Gastrocnemius medialis (tissue), 4 donors: ENCODE measurements at places on chromosomes 11 and 22. TPM values are rescaled to one million over a fixed set of nuclear protein-coding genes. Genes with fewer than 3 reads are reported as not detected.

- no peak for DNase-seq
- H3K27me3 ChIP-seq: no peaks in the 10 kb centered on the region
- no peaks in the 10 kb centered on the region for H3K4me1 ChIP-seq
- no peak overlapping the region for H3K27ac ChIP-seq
These were observed 43.5 kb downstream of the FANCF start for GRCh38 chr11:22582151-22582410.

GRCh38 chr11:8231979-8232378 lies 31.7 kb downstream of the LMO1 start:
- H3K4me3 ChIP-seq: no peak overlapping the region
- H3K4me1 ChIP-seq: peaks cover 5% of the 10 kb centered on the region
- no peaks in the 10 kb centered on the region for H3K36me3 ChIP-seq
- H3K27me3 ChIP-seq: no peaks in the 10 kb centered on the region

- DNase-seq: no peak
- no peaks in the 10 kb centered on the region for H3K36me3 ChIP-seq
- H3K4me3 ChIP-seq: no peak overlapping the region
These were observed 15.6 kb upstream of the ARHGEF17 start for GRCh38 chr11:73292525-73292894.

The PGA5 gene
- total RNA-seq: not detected

DNA sequence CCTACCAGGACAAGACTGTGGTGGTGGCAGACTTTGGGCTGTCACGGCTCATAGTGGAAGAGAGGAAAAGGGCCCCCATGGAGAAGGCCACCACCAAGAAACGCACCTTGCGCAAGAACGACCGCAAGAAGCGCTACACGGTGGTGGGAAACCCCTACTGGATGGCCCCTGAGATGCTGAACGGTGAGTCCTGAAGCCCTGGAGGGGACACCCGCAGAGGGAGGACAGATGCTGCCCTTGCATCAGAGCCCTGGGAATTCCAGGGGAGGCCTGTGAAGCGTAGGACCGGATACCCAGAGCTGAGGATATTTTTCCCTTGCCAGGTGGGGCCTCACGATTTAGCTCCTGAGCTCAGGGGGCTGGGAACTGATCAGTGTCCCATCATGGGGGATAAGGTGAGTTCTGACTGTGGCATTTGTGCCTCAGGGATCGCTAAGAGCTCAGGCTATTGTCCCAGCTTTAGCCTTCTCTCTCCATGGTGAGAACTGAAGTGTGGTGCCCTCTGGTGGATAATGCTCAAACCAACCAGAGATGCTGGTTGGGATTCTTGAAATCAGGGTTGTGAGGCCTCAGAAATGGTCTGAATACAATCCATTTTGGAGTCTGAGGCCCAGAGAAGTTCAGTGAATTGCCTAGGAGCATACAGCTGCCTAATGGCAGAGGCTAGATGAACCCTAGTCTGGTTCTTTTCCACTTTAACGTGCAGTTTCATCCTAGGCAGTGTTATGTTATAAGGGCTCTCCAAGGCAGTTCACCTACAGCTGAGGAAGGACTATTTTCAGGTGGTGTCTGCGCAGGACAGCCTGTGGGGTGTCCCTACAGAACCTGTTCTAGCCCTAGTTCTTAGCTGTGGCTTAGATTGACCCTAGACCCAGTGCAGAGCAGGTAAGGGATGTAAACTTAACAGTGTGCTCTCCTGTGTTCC lies 19.5 kb downstream of the PIK3IP1 start:
- H3K36me3 ChIP-seq: no peaks in the 10 kb centered on the region
- no peaks in the 10 kb centered on the region for H3K4me1 ChIP-seq
- H3K27ac ChIP-seq: no peak overlapping the region
- peak; percentile 29 for DNase-seq

The UBQLNL gene
- total RNA-seq: not detected

The CARD10 gene
- total RNA-seq: 3.2 TPM

- H3K4me3 ChIP-seq: no peak overlapping the region
- H3K27ac ChIP-seq: no peak overlapping the region
- no peaks in the 10 kb centered on the region for H3K36me3 ChIP-seq
These were observed 86.8 kb upstream of the TIMP3 start for GRCh38 chr22:32714458-32715430.

- H3K27me3 ChIP-seq: no peaks in the 10 kb centered on the region
- no peak overlapping the region for H3K27ac ChIP-seq
- H3K4me3 ChIP-seq: no peak overlapping the region
- no peaks in the 10 kb centered on the region for H3K36me3 ChIP-seq
These were observed 117.3 kb upstream of the GRK3 start for GRCh38 chr22:25447067-25447685.

The SCGB1C1 gene
- not detected for total RNA-seq

DNA sequence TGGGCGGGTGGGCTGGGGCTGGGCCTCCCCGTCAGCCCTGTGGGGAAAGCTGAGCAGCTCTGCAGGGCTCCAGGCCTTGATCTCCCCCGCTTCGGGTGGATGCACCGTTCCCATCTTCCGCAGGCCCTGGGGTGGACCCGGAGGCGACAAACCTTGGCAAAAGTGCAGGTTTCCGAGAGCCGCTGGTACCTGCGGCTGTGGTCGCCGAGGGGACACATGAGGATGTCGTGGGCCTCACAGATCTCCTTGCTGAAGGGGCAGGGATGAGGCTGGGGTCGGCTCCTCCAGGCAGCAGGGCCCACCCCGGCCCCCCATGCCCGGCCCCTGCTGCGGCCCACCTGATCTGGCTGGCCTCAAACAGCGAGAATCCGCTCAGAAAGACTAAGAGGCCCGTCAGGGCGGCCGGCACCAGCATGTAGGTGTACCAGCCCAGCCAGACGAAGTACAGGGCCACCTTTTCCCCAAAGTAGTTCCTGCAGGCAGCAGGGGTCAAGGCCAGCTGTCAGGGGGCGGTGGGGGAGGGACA lies 11.8 kb downstream of the ANO9 start:
- no peak overlapping the region for H3K4me3 ChIP-seq
- DNase-seq: no peak
- H3K36me3 ChIP-seq: no peaks in the 10 kb centered on the region

DNA sequence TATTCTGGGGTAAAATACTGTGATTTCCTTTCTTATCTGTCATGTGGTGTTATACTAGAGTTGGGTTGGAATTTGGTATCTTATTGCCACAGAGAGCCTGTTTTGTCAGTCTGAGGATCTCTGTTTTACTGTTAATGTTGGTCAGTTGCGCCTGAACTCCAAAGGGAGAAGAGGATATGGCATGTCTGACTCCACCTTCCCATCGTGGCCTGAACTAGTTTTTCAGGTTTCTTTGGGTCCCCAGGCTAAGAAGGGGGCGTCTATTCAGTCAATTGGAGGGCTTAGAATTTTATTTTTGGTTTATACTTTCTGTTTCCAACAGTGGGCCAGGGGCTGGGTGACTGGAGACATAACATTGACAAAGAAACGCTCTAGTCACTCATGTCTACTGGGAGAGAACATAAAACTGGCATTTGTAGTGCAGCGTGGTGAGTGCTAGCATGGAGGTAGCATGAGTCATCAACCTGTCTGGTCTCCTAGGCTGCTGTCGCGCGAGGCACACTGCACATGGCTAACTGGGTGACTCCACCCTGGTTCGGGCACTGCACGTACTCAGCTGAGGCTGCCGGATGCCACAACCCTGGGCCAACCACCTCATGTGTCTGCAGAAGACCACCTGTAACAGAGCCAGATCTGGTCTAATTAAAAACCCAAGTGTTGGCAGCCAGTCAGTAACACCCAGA lies 120.1 kb upstream of the OR9Q1 start:
- H3K4me1 ChIP-seq: peaks cover 4% of the 10 kb centered on the region
- no peak overlapping the region for H3K27ac ChIP-seq
- H3K27me3 ChIP-seq: no peaks in the 10 kb centered on the region
- peak; percentile 3 for DNase-seq

GRCh38 chr22:26748845-26749244 lies 91.5 kb downstream of the MIAT start:
- H3K27me3 ChIP-seq: no peaks in the 10 kb centered on the region
- no peak overlapping the region for H3K27ac ChIP-seq
- no peak for DNase-seq
- no peaks in the 10 kb centered on the region for H3K36me3 ChIP-seq
- H3K4me1 ChIP-seq: no peaks in the 10 kb centered on the region
